ENCODE measurements at places on chromosomes 12 and 14.

DNA sequence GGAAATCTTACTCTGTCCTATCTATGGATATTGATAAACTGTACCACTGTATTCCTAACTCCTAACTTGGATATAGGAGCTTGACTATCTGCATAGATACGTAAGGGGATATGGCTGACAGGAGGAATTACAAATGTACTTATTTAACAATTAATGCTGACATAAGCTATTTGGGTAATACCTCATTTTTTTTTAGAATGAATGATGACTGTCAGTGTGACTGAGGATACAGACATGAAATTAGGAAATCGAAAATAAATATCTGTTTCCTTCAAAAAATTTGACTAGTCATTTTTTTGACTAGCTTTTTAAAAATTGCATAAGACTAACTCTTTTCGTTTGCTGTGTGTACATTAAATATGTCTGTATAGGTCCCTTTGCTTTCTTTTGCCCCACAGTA lies 74.9 kb downstream of the PDE3A start:
- no peak for DNase-seq

GRCh38 chr12:109813810-109814416 lies 19.3 kb downstream of the TRPV4 start:
- DNase-seq: no peak

GRCh38 chr12:50923361-50924130 lies 28.8 kb upstream of the HIGD1C start:
- no peak for DNase-seq

DNA sequence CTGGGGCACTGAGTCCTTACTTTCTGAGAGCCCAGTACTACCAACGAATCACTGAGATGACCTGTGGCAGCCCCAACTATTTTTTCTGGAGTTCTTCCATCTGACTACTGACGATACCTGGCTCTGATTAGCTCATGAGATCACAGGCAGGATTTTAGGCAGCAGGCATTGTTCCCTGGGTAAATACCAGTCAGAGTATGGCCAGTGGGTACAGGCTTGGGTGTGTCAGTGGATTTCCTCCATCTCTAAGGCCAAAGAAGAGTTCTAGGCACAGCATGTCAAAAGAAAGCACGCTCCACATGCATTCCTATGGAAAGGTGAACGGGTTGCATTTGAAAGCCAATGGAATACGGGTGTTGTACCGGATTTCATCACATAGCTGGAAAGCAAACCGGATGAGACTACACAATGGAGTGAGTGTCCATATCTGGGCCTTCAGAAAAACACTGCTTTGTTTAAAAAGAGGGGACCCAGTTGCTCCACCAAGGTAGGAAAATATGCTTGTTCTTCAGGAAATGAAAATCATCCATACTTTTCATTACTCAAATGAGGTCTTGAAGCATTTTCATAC lies 55.0 kb downstream of the PAX9 start:
- no peak for DNase-seq

- DNase-seq: no peak
These were observed 15.2 kb upstream of the PTPRB start for GRCh38 chr12:70652451-70652850.

DNA sequence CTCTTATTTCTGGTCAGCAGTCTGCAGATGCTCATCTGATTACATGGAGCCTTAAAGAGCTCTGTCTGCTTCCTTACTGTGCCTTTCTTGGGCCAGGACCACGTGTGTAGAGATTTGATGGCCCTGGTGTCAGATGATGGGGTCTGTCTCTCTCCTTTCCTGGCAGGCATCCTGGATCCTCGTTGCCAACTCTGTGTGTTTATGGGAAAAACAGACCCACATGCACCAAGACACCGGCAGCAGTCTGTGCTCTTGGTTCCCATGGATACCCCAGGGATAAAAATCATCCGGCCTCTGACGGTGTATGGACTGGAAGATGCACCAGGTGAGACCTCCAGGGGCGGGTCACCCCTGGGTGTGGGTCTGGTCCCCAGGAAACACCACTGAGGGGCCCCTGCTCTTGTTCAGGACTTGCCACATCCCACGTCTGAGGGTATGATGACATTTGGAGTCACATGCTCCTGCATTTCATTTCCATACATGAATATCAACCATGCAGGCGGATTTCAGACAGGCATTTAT lies 18.5 kb upstream of the ALDH2 start:
- DNase-seq: no peak

DNA sequence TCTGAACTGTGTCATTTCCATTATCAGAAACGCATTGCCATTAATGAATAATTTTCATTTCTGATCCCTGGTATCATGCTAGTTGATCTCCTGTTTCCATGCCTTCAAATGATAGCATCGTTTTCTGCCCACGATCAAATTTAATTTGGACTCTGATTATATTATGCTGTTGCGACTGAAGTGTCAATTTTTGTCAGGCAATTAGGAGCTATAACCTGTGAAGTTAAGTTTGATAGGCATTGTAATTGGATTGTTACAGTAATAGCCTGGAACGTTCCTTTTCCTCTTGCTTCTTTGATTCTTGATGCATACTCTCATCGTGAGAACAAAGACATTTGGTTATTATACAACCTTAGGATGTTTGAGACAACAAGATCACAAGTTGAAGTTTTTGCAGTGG lies 356.3 kb downstream of the VRK1 start:
- no peak for DNase-seq

DNA sequence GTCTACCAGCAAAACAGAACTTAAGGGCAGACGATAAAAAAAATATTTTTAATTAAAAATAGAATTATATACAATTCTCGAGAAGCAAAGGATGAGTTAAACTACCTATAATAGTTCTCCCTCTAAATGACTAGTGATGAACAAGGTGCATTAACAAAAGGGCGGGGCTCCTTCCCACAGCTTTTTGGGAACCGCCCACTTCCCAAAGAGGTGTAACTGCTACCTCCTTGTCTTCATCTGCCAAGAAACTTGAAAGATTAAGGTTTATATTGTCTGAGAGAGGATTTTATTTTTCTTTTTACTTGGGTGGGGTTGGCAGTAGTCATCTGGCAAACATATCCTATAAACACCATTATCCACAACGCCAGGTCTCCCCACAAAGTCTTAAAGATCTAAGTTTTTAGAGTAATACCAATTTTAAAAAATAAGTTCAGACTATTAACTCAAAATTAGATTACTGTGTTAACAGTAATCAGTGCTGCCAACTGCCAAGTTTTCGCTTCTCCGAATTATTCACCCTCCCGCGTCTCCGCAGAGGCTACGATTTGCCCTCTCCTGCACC lies 938 bp downstream of the RALGAPA1 start:
- no peak for DNase-seq

- no peak for DNase-seq
These were observed 45.9 kb downstream of the DIP2B start for GRCh38 chr12:50550530-50551223.

DNA sequence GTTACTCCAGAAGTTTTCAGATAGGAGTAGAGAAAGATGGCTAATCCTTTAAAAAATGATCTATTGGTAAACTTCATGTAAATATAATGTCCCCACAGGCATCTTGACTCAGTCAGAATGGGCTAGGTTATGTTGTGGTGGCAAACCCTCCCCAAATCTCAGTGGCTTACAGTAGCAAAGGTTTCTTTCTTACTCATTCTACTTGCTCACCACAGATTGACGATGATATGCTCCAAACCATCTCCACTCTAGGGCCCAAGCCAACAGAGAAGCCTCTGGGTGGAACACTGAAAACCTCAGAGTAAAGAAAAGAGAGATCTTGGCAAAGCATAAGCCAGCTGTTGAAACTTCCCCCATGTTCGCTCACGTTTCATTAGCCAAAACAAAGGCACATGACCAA lies 146.4 kb downstream of the EMP1 start:
- no peak for DNase-seq

- no peak for DNase-seq
These were observed 333.8 kb downstream of the PDZRN4 start for GRCh38 chr12:41521872-41522379.

- DNase-seq: no peak
These were observed 91.5 kb downstream of the FBXW8 start for GRCh38 chr12:117002051-117002817.

DNA sequence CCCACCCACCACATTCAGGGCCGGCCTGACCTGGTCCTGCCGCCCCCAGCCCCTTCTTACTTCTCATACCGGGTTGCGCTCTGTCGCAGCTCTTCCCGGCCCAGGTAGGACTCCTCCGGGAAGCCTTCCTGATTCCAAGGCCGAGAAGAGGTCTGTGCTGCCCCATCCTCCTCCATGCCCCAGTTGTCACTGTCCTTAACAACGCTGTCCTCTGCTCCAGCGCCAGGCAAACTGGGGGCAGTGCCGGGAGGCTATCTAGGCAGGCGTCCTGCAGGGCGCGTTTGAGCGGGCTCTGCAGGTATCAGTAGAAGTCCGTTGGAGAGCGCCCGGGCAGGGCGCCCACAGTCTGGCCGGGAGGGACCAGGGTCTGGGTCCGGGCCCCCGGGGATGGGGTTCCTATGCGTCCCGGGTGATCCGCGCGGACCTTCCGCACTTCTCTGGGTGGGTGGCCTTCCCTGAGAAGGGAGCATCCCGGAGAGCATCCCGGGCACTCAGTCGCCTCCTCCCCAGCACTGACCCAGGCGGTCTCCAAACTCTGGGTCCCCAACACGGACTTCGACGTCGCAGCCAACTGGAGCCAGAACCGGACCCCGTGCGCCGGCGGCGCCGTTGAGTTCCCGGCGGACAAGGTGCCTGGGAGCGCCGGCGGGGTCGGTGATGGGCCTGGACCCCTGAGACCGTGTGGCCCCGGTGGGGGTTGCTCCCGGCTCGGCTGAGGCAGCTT lies 900 bp downstream of the AMN start:
- DNase-seq: no peak

- DNase-seq: no peak
These were observed 44.9 kb upstream of the KCNMB4 start for GRCh38 chr12:70321191-70321590.

- no peak for DNase-seq
These were observed 7.5 kb upstream of the ALDH2 start for GRCh38 chr12:111759271-111759670.

DNA sequence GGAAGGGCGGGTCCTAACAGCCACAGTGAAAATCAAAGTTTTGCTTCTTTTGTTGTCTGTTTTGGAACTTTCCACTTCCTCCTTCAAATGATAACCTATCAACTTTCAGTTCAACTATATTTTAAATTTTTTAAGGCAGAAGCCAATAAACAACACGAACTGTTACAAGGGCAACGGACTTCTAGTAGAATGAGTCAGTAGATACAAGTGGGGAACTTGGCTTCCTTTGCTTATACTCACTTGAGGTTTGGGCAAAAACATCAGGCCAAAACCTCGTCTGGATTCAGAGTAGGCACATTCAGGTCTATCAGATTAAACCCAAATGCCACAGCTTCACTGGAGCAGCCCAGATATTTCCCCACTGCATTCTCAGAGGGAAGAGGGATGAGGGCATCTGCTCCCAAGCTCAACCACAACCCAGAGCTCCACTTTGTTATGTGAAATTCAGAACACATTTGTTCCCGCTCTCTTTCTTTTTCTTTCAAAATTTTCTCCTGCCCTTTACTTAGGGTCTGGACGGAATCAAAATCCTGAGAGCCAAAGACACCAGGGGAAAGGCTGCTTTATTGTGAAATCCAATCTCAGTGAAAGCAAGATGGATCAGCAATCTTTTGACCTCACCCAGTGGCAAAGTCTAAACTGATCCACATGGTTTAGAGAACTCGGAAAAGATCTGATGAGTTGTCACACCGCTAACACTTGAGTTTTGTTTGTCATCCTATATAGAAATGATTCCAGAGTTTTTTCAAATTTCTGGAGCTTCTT lies 152.5 kb upstream of the BTG1 start:
- DNase-seq: no peak

- DNase-seq: no peak
These were observed 38.1 kb downstream of the CIT start for GRCh38 chr12:119838826-119839600.

GRCh38 chr12:113190761-113191160 lies 5.2 kb downstream of the RITA1 start:
- DNase-seq: peak; percentile 48

GRCh38 chr12:104591257-104591885 lies 134.6 kb downstream of the CHST11 start:
- no peak for DNase-seq

GRCh38 chr12:111404362-111405148 lies 1.2 kb upstream of the SH2B3 start:
- DNase-seq: peak; percentile 49

- peak; percentile 23 for DNase-seq
These were observed 87.6 kb downstream of the SEC23A start for GRCh38 chr14:39015360-39015961.

GRCh38 chr14:49497267-49497666 lies 88.9 kb downstream of the RPS29 start:
- no peak for DNase-seq

- DNase-seq: no peak
These were observed 43.4 kb upstream of the RIN3 start for GRCh38 chr14:92470215-92470614.

GRCh38 chr12:51941011-51941581 lies 10.4 kb upstream of the ACVR1B start:
- no peak for DNase-seq

GRCh38 chr12:116922194-116922897 lies 11.6 kb downstream of the FBXW8 start:
- DNase-seq: no peak

DNA sequence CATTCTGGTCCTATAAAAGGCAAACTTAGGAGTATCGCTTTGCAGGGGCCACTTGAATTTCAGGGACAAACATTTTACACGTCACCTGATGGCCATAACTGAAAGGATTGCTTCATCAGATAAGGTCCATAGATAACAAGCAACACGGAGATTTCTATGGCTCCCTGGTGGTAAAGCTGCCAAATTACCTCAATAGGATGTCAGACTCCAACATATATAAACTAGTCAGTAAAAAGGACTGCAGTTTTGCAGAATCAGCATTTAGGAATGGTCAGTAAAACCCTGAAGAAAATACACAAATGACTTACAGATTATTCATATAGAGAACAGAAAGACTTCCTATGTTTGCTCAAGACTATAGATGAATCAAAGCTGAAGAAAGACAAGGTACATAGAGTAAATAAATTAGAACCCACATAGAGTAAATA lies 66.1 kb upstream of the GRIP1 start:
- no peak for DNase-seq

- no peak for DNase-seq
These were observed 30.4 kb upstream of the VWF start for GRCh38 chr12:6154730-6155459.

GRCh38 chr12:102833687-102834441 lies 83.2 kb downstream of the PAH start:
- DNase-seq: peak; percentile 38

GRCh38 chr14:100944052-100944451 lies 40.5 kb upstream of the RTL1 start:
- DNase-seq: no peak
